ENCODE measurements at places on chromosomes 3 and 15.

GRCh38 chr15:43508991-43509659 is 8.3 kb upstream of the MAP1A start:
- DNase-seq: no peak

GRCh38 chr3:186929186-186929585 is 1.1 kb upstream of the ST6GAL1 start:
- no peak for DNase-seq

- DNase-seq: no peak
Measured at GRCh38 chr3:171258316-171258715, 201.9 kb downstream of the TNIK start.

DNA sequence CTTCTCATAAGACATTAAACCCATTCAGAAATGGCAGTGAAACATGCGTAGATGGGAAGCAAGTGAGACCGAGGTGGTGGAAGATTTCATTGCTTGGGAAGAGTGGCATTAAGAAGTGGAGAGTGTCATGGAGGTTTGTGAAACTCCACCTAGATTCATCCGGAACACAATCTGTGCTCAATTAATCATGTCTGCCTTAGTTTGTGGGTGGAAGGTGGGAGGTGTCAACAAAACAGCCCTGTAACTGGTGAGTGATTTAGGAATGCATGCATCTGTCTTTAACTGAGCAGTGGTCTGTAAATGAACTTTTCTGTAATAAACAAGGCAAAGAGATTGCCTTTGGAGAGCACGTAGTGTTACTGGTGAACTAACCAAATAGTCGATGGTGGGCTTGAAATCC is 113.7 kb downstream of the WNT5A start:
- DNase-seq: no peak

DNA sequence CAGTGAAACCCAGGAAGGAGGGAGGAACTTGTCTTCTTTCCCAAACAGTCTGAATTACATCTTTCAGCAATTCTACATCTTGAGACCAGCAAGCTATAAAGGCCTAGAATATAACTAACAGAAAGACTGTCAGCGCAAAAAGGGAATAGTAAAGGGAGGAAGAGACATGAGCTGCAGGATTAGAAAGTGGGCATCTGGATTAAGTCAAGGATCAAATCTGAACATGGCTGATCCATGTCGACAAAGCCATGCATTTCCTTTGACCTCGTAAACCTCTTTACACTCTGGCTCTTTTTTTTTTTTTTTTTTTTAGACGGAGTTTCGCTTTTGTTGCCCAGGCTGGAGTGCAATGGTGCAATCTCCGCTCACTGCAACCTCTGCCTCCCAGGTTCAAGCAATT is 35.4 kb upstream of the KCNMB3 start:
- no peak for DNase-seq

GRCh38 chr3:192253138-192253887 is 474.0 kb downstream of the FGF12 start:
- no peak for DNase-seq

- no peak for DNase-seq
Measured at GRCh38 chr3:19816631-19817030, 117.4 kb downstream of the EFHB start.

DNA sequence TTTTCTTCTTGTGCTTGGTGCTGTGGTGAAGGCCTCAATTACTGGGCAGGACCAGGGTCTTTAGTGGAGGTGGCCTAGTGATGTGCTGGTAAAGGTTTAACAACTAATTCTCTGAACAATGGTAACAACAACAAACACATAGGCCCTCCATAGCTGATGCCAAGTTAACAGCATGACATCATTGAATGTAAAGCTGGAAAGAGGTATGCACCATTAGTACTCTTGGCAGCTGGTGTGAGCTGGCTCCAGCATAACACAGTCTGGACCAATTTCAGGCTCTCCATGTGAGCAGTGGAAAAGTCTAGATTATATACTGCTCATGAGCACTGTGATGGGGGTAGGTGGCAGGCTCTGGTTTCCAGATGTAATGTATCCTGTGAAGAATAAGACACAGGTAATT is 61.8 kb downstream of the SLC7A14 start:
- DNase-seq: no peak

Data from T-helper 2 cell (primary cell).